ENCODE measurements at places on chromosomes 7 and 10.

DNA sequence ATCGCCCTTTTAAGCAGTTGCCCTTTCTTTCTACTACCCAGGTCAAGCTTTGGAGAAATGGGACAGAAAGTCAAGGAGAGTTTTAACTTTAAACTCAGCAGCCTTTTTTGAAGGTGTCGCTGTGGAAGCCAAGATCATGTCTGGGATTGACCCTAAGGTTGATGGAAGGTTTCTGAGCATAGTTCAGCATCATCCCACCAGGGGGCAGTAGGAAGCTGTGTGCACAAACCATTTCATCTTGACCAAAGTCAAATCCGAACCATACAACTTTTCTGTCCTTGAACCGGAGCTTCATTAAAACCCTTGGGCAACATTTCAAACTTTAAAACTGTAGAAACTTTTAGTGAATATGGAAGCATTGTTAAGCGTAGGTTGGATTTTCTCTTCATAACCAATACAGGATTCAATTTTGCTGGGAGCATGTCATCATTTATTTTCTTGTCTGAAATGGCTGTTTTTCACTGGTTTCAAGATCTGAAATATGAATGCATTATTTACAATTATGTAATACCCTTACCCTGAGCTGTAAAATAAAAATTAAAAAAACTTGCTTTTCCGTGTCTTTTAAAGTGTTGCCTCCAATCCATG lies 214.4 kb upstream of the KIAA1217 start:
- no peak for DNase-seq

GRCh38 chr7:105256761-105257231 lies 131.9 kb downstream of the SRPK2 start:
- no peak for DNase-seq

- DNase-seq, result no peak
Observed at GRCh38 chr7:154627646-154628290, 375.2 kb downstream of the PAXIP1 start.

- DNase-seq, result peak; percentile 2
Observed at GRCh38 chr7:26863518-26864308, 677 bp downstream of the SKAP2 start.

GRCh38 chr7:152860310-152860709 lies 100.8 kb downstream of the ACTR3B start:
- no peak for DNase-seq

GRCh38 chr7:113263749-113264148 lies 145.4 kb upstream of the SMIM30 start:
- no peak for DNase-seq

- DNase-seq, result no peak
Observed at GRCh38 chr7:157366722-157367121, 29.9 kb downstream of the DNAJB6 start.

All from activated CD4-positive, alpha-beta T cell treated with anti-CD3 and anti-CD28 coated beads, Interleukin-2, amount 50 U/mL, for 24 hours (primary cell).